Colonic mucosa (tissue), 4 donors: ENCODE measurements at places on chromosomes 2 and 18. TPM values are rescaled to one million over a fixed set of nuclear protein-coding genes. Genes with fewer than 3 reads are reported as not detected.

GRCh38 chr18:5150894-5151293 is 46.2 kb downstream of the AKAIN1 start:
- no peak for DNase-seq
- no peak overlapping the region for H3K27ac ChIP-seq
- H3K4me3 ChIP-seq: no peak overlapping the region
- no peaks in the 10 kb centered on the region for H3K27me3 ChIP-seq

- H3K36me3 ChIP-seq: no peaks in the 10 kb centered on the region
- no peak overlapping the region for H3K4me3 ChIP-seq
- no peak for DNase-seq
- no peaks in the 10 kb centered on the region for H3K27me3 ChIP-seq
- H3K27ac ChIP-seq: no peak overlapping the region
- no peaks in the 10 kb centered on the region for H3K4me1 ChIP-seq
Observed at GRCh38 chr18:55981712-55982475, 393.9 kb upstream of the TCF4 start.

MARCO gene
- 3.7 TPM for total RNA-seq

DNA sequence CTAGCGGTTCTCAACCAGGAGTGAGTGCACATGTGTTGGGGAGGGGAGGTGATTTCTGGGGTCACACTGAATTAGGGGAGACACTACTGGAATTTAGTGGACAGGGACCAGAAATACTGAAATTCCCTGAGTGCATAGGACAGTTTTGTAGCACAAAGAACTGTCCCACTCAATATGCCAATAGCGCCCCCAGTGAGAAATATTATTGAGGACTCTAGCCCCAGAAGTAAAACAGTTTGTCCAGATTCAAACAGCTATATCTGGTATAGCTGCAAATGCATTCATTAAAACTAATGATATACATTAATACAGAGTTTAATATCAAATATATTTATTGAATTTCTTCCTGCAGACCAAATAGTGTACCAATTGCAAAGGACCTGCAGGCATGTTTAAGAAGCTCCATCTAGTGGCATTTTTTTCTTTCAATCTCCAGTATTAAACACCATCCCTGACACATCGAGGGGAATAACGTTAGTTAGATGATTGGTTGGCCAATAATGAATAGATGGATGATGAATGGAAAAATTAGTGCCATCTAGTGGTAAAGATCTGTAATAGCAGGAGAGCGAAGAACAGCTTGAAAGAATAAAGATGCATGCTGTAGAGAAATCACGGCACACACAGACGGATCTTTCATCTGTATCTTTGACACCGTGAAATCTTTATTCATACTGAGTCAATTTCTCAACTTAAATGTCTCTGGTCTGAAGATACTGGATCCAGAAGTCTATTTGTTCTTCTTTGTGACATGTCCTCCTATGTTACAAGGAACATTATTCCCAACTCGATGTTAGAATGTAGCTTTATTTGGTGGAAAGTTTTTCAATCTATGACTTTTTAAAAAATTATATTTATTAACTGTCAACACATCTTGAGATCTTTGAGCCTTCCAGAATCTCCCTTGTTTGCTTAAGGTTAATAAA is 62.5 kb downstream of the DHRS9 start:
- DNase-seq: no peak
- H3K27ac ChIP-seq: no peak overlapping the region
- no peak overlapping the region for H3K4me3 ChIP-seq
- no peaks in the 10 kb centered on the region for H3K4me1 ChIP-seq
- no peaks in the 10 kb centered on the region for H3K36me3 ChIP-seq
- H3K27me3 ChIP-seq: no peaks in the 10 kb centered on the region

GRCh38 chr2:55048508-55049042 is 1.7 kb downstream of the RTN4 start:
- H3K27me3 ChIP-seq: no peaks in the 10 kb centered on the region
- peak; percentile 67 for DNase-seq

GRCh38 chr2:232541195-232541960 is 1.9 kb downstream of the CHRNG start:
- H3K36me3 ChIP-seq: no peaks in the 10 kb centered on the region
- no peak overlapping the region for H3K4me3 ChIP-seq
- H3K27ac ChIP-seq: no peak overlapping the region
- DNase-seq: no peak
- no peaks in the 10 kb centered on the region for H3K27me3 ChIP-seq

CD28 gene
- total RNA-seq: 1.5 TPM

DNA sequence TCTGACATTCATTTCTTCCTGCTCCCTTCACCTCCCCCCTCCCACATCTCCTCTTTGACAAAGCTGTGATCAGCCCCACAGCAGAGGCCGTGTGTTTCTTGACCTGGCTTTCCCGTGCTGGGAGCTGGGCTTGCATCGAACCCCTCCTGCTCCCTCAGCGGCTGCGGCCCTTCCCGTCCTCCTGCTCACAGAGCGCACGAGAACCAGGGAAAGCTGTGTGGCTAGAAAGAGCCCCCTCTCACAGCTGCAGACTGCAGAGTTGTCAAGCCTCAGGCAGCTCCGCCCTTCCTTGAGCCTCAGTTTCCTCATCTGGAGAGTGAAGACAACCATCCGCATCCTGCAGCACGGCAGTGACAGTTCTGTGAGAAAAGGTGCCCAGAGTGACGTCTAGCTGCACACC is 65.7 kb upstream of the GLI2 start:
- H3K36me3 ChIP-seq: no peaks in the 10 kb centered on the region
- DNase-seq: no peak
- no peak overlapping the region for H3K27ac ChIP-seq
- no peaks in the 10 kb centered on the region for H3K27me3 ChIP-seq
- H3K4me3 ChIP-seq: no peak overlapping the region

- no peaks in the 10 kb centered on the region for H3K36me3 ChIP-seq
- no peak overlapping the region for H3K4me3 ChIP-seq
- H3K4me1 ChIP-seq: no peaks in the 10 kb centered on the region
- H3K27ac ChIP-seq: no peak overlapping the region
Observed at GRCh38 chr2:64641599-64641998, 12.1 kb downstream of the SERTAD2 start.

DNA sequence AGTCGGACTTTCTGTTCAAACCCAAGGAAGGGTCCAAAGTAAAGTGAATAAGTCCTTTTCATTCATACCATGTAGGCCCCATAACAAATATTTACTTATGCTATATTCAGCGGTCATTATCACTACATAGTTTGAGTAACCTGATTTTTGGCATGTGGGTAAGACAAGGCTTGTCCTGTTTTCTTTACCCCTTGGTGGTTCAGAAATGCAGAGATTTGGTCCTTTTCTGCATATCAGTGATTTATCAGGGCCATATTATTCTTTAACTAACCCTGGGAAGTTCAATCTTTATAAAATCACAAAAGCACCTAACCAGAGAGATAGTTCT is 157.4 kb downstream of the GPD2 start:
- no peaks in the 10 kb centered on the region for H3K36me3 ChIP-seq
- no peaks in the 10 kb centered on the region for H3K4me1 ChIP-seq
- H3K27ac ChIP-seq: no peak overlapping the region
- H3K4me3 ChIP-seq: no peak overlapping the region
- no peaks in the 10 kb centered on the region for H3K27me3 ChIP-seq
- DNase-seq: no peak

GRCh38 chr2:170456914-170457313 is 258.2 kb upstream of the SP5 start:
- H3K36me3 ChIP-seq: no peaks in the 10 kb centered on the region
- no peaks in the 10 kb centered on the region for H3K4me1 ChIP-seq
- no peak overlapping the region for H3K4me3 ChIP-seq
- no peak overlapping the region for H3K27ac ChIP-seq
- no peaks in the 10 kb centered on the region for H3K27me3 ChIP-seq
- DNase-seq: no peak

DNAJC5G gene
- total RNA-seq: not detected

DNA sequence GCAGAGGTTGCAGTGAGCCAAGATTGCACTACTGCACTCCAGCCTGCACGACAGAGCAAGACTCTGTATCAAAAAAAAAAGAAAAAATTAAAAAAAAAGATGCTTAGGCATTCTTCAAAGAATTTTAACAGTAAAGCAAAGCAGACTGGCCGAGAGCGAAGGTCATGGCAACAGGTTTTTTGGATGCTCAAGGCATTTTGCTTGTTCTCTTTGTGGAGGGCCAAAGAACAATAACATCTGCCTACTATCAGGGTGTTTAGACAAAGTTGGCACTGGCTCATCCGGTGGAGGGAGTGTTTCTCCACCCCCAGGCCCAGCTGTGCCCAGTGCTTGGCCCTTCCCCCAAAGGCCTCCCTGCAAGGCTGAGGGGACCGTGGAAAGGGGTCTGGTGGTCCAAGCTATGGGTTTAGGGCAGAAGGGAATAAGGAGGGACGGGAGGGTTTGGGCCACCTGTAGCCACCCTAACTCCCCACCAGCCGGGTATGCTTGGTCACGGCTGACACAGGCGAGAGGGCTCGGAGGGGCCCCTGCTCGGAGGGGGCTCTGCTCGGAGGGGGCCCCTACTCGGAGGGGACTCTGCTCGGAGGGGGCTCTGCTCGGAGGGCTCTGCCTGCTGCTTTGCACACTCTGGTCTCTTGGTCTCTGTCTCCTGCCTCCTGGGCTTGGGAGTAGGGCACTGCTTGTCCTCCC is 26.7 kb upstream of the ALLC start:
- no peaks in the 10 kb centered on the region for H3K4me1 ChIP-seq
- no peaks in the 10 kb centered on the region for H3K36me3 ChIP-seq
- H3K27me3 ChIP-seq: no peaks in the 10 kb centered on the region

- no peak overlapping the region for H3K4me3 ChIP-seq
- H3K27me3 ChIP-seq: no peaks in the 10 kb centered on the region
- no peaks in the 10 kb centered on the region for H3K36me3 ChIP-seq
- H3K27ac ChIP-seq: no peak overlapping the region
- H3K4me1 ChIP-seq: no peaks in the 10 kb centered on the region
Observed at GRCh38 chr2:160730296-160730995, 236.8 kb upstream of the RBMS1 start.

FOXD4L1 gene
- not detected for total RNA-seq

GRCh38 chr2:23388294-23388693 is 3.3 kb downstream of the KLHL29 start:
- peaks cover 12% of the 10 kb centered on the region for H3K27me3 ChIP-seq
- no peak for DNase-seq
- H3K27ac ChIP-seq: no peak overlapping the region
- H3K4me3 ChIP-seq: no peak overlapping the region
- no peaks in the 10 kb centered on the region for H3K4me1 ChIP-seq

IGFBP2 gene
- total RNA-seq: 106 TPM

- H3K36me3 ChIP-seq: no peaks in the 10 kb centered on the region
- H3K4me3 ChIP-seq: no peak overlapping the region
- H3K4me1 ChIP-seq: no peaks in the 10 kb centered on the region
- H3K27me3 ChIP-seq: no peaks in the 10 kb centered on the region
- no peak overlapping the region for H3K27ac ChIP-seq
Observed at GRCh38 chr18:6956999-6957398, 160.6 kb downstream of the LAMA1 start.

RNMT gene
- total RNA-seq: 43.4 TPM

RAD51AP2 gene
- 0.11 TPM for total RNA-seq

DNA sequence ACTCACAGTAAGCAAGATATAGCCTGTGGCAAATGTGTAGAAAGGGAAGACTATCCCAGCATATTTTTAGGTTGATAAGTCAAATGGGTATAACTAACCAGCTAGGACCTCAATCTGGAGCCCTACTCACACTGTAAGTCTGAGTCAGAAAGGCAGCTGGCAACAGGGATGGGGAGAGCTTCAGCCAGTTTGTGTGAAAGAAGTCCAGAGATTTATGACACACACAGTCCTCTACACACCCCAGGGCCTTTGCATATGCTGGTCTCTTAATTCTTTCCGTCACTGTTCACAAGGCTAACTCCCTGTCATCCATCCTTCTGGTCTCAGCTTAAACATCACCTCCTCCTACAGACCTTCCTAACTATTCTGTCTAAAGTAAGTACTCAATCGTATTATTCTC is 5.9 kb upstream of the TCF4 start:
- H3K27ac ChIP-seq: no peak overlapping the region
- no peak overlapping the region for H3K4me3 ChIP-seq
- no peaks in the 10 kb centered on the region for H3K36me3 ChIP-seq
- H3K27me3 ChIP-seq: no peaks in the 10 kb centered on the region

DNA sequence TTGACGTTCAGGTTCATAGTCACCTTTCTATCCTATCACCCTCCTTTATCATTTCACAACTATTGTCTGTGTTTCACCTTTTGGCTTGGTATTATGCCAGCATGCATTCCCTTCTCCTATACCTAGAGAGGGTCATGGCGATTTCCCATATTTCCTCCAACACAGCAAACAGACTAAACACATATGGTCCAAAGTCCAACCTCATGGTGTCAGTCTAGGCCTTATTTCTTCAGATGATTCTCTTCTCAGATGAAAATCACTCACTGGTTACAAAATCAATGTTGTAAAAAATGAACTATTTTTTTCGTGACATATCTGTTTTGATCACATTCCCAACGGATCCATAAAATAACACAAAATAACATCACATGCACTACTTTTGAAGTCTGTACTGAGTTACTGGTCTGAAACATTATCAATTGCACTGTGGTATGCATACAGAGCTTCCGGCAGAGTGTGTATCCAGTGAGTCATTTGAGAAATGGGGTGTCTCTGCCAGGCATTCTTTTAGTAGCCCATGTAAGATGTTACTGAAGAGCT is 204.8 kb upstream of the GALNT5 start:
- no peak overlapping the region for H3K27ac ChIP-seq
- H3K4me1 ChIP-seq: no peaks in the 10 kb centered on the region
- DNase-seq: no peak
- no peak overlapping the region for H3K4me3 ChIP-seq
- H3K36me3 ChIP-seq: no peaks in the 10 kb centered on the region

KCNJ3 gene
- total RNA-seq: 0.32 TPM

- H3K27ac ChIP-seq: no peak overlapping the region
- H3K4me3 ChIP-seq: no peak overlapping the region
- no peaks in the 10 kb centered on the region for H3K27me3 ChIP-seq
Observed at GRCh38 chr18:52216666-52217065, 123.3 kb upstream of the DCC start.

DNA sequence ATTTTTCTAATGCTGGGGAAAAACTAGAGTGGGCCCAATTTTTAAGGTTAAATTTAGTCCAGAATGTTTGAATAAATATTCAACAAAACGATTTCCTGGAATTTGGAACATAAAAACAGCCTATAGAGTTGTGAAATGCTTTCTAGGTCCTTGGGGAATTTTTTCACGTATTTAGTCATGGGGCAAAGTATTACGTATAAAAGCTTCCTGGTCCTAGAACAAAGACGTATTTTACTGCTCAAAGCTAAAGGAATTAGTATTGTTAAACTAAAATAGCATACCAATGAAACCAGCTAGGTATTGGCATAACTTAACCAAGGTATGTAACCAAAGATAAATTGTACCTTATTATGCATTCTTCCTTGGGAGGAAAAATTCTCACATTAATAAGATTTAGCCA is 1.6 kb downstream of the SESTD1 start:
- H3K4me3 ChIP-seq: peak overlapping the region; percentile 48
- no peak for DNase-seq
- no peaks in the 10 kb centered on the region for H3K27me3 ChIP-seq
- H3K4me1 ChIP-seq: no peaks in the 10 kb centered on the region
- no peaks in the 10 kb centered on the region for H3K36me3 ChIP-seq

DNA sequence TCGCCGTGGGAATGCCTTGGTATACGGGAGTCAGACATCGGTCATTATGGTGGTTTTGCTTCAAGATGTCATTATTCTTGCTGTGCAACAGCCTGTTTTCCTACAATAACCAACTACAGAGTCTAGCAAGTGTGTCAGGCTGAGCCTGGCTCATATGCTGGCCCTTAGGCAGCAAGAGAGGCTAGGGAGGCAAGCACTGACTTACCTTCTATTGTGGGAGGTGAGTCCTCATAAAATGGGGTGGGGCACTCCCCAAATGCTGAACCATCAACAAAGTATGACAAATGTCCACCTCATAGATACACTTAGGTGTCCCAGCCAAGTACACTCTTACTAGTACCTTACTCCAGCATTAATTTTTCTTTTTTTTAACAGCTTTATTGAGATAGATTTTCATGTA is 77.0 kb upstream of the ATL2 start:
- no peak overlapping the region for H3K27ac ChIP-seq
- no peaks in the 10 kb centered on the region for H3K4me1 ChIP-seq
- DNase-seq: no peak
- no peak overlapping the region for H3K4me3 ChIP-seq

TNFRSF11A gene
- total RNA-seq: 80.6 TPM

STPG4 gene
- 0.47 TPM for total RNA-seq
